Tongue (tissue), 3 donors: ENCODE measurements at places on chromosomes 12 and 14. TPM values are rescaled to one million over a fixed set of nuclear protein-coding genes. Genes with fewer than 3 reads are reported as not detected.

B4GALNT3 gene
- total RNA-seq = 14.0 TPM

RIN3 gene
- total RNA-seq = 6.9 TPM

- DNase-seq = no peak
These were observed 2.3 kb downstream of the ARF3 start for GRCh38 chr12:48954841-48955501.

DNA sequence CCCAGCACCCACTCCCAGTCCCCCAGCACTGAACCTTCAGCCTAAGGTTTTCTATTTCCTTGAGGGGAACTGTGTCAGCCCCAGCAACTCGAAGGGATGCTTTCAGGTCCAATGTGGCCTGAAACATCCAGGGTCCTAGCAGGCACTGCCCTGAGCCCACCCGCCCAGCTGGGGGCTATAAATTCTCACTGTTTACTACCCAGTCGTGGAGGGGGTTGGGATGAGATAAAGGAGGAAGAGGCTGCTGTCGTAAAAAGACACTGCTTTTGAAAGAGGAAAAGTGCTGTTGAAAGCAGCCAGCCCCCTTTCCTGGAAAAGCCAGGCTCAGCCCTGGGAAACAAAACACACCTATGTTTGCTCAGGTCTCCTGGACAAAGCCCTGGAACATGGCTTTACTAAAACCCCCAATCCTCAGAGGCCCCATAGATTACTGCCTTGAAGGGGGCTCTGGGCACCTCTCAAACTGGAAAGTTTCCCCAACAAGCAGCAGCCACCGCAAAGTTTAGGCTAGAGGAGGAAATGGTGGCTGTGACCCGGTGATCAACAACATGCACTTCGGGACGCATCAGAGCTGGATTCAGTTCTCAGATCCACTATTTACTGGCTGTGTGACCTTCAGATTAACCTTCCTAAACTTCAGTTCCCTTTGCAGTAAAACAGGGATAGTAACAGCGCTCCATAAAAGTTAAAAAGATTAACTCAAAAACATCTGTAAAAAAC lies 51.0 kb downstream of the ACTN1 start:
- DNase-seq = no peak

DNA sequence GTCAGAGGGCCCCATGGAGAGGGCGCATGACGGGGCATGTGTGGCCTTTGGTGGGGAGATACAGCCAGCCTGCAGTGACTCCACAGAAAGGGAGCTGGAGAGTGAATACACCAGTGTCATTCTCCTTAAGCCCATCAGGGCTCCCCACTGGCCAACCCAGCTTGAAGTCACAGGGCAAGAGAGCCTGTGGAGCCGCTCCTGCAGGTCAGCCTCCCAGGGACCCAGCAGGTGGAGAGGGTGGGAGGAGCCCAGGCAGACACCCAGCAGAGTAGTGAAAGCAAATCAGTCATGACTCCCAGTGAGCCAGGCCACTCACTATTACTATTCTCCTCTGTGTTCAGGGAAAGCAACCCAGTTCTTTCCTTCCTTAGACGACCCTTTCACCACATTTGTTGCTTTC lies 110.0 kb upstream of the CPM start:
- no peak for DNase-seq

GRCh38 chr14:99231161-99231849 lies 40.7 kb downstream of the BCL11B start:
- DNase-seq = no peak
